WTC11 (cell line): ENCODE measurements at places on chromosomes 2 and 18.
A peak's percentile ranks its signal among the peaks of the same experiment; 100 is the strongest.

DNA sequence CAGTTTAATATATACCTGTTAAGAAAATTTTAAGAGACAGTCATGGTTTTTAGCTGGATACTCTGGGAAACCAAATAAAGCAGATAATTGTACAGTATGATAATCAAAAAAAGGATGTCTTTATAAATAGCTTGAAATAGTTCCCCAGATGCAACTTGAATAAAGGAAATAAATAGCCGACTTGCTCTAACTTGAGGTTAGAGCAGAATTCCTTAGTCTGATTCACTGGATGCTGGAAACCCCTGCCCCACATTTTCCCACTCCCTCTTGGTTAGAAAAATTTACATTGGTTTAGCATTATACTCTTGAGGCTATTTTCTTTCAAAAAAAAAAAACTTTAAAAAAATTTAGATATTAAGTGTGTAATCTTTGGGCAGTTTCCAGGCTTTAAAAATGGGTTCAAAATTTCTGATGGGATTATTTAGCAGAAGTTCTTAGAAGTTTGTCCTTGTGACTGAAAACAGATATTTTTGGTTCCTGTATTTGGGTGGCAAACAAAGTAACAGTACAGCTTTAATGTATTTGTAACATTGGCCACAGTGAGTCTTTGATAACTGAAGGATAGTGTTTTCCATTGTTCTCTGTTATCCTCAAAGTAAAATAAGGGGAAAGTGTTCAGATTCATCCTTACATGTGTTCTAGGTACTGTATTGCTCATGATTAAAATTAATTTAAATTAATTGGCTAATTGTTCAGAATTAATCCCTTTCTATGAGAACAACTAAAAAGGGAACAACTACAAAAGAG lies 39.6 kb downstream of the ITGAV start:
- DNase-seq, result no peak

- no peak for DNase-seq
These were observed 708.5 kb upstream of the SLC8A1 start for GRCh38 chr2:41160439-41160838.

GRCh38 chr2:100197631-100198153 lies 55.3 kb upstream of the AFF3 start:
- peak; percentile 58 for DNase-seq

DNA sequence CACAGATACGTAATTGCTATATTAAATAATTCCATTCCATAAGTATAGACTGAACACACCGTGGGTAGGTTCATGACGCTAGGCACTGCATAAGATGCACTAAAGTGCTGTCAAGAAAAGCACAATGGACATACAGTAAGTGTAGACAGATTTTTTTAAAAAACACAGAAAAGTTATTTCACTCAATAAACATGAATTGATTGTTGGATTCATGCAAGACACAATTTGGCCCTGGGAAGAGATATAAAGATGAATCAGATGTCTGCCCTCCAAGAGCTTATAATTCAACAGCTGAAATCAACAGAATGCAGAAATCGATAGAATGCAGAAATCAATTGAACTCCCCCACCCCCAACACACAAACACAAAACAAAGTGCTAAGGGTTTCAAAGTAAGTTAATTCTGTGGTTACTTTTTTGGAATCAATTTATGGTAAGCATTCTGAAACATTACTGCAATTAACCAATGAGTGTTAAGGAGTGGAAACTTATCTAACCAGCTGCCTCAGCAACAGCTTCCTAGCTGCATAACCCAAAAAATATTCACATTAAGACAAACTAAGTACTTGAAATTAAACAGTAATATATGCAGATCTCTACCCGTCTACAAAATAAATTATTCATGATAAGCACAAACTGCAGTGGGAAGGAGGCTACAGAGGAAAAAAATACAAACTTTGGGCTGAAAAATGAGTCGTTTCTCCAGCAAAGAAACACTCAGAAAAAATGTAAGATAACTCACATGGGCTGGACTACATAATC lies 1.6 kb downstream of the NBAS start:
- no peak for DNase-seq

GRCh38 chr2:97673915-97674283 lies 4.4 kb downstream of the C2orf92 start:
- no peak for DNase-seq

DNA sequence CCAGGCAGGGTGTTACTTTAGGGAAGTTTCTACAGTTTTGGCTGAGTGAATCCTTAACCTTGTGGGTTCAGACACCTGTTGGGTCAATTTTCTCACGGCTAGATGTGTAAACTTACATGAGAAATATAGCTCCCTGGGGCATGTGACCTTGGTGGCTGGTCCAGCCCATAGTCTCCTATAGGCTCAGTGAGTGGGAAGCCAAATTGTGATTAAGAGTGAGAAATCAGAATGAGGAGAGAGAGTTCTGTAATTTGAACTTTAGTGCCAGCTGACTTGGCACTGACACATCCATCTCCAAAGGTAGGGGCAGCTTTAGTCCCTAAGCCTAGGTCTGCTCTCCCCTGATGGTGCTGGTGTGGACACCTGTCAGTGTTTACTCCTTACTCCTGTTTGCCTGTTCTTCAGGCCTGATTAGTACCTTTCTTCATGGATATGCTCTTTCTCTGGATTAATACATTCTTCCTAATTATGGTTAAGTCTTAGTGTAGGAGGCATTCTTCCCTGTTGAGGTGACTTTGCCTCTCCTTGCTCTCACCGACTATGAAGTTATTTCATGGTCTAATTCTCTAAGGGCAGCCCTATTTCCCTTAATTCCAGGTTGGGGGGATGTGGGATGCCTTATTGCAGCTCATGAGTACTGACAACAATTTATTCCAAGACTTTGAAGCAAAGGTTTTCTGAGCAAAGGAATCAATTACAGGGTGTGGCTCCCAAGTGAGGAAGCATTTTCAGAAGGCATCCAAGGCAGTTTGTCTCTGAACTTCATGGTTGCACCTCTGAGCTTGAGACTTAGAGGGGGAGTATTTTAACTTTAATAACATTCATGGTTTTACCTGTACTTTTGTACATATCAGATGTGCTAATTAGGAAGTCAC lies 177.3 kb downstream of the DYSF start:
- no peak for DNase-seq

DNA sequence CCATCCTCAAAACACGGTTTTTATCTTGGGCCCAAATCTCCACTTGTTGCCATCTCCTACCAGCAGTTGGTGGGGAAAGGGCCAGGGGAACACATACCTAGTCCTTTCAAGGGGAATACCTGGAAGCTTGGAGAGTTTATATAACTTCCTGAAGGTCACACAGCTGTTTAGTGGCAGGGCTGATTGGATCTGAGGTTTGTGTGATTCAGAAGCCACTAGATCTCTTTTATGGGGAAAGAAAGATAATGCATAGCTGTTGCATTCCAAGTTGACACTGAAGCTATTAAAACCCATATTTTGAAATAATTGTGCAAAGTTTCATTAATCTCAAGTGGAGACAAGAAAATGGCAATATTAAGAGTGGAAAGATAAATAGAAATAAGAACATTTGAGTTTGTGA lies 134.2 kb downstream of the PLCL1 start:
- no peak for DNase-seq

GRCh38 chr18:64956465-64956864 lies 794.3 kb upstream of the CDH7 start:
- no peak for DNase-seq

GRCh38 chr18:36580874-36581750 lies 247.7 kb downstream of the TPGS2 start:
- no peak for DNase-seq

- no peak for DNase-seq
These were observed 859.5 kb downstream of the LRP1B start for GRCh38 chr2:141271346-141271745.

DNA sequence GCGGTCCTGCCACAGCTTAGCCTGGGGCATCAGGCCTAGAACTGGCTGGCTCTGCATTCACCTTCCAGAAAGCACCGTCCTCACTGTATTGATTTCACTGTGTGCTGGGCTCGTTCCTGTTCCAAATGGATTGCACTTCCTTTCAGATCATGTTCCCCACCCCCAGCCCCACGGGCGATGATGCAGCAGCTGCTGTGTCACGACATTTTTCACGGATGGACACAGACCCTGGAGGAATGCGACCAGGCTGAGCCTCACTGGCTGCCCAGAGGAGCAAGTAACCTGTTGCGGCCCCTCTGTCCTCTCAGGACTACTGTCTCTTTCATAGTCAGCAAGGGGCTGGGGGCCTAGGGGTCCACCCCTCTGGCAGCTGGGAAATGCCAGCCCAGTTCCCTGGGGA lies 50.3 kb downstream of the CAPN13 start:
- DNase-seq, result no peak
